ENCODE measurements at places on chromosomes 7 and 10.

- DNase-seq, result no peak
Measured at GRCh38 chr10:119801998-119802538, 70.6 kb downstream of the MCMBP start.

- no peak for DNase-seq
Measured at GRCh38 chr7:107111196-107111595, 57.6 kb upstream of the HBP1 start.

GRCh38 chr7:16455591-16455990 lies 9.9 kb downstream of the SOSTDC1 start:
- no peak for DNase-seq

DNA sequence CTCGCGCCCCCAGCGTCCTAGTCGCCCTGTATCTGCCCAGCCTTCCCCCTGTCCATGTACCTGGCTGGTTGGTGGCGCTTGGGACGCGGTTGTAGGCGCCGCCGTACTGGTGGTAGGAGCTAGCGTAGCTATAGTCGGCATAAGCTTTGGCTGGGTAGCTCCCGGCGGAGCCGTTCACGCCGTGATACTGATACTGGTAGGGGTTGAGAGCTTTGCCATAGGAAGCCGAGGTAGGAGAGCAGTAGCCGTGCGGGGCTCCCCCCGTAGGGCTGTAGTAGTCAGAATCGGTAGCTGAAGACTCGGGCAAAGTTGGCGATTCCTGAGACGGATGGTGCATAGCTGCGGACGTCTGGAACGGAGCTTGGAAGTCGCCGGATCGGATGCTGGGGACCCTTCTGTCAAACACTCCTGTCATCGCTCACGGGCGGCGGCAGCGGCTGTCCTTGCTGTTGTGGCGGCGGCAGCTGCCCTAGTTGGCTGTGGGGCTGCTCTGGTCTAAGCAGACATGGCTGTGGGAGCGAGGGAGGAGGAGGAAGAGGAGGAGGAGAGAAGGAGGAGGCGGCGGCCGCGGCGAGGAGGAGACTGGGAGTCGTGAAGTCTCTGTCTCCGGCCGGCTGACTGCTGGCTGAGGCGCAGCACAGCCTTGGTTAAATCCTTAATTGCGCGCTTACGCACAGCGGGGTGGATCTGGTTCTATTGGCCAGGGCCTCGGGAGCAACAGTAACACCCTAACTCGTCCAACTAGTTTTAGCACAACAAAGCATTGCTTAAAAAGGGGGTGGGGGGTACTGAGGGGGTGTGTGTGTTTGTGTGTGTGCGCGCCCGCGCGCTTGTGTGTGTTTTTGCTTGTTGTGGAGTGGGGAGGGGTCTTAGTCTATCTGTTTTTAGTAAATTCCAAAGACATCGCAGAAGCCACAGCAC lies at the start of gene DLX5:
DLX5 (minus strand) TSS at position 623 of the 921 bp plus-strand sequence; CDS start at position 415, 208 bp downstream.
- no peak for DNase-seq

DNA sequence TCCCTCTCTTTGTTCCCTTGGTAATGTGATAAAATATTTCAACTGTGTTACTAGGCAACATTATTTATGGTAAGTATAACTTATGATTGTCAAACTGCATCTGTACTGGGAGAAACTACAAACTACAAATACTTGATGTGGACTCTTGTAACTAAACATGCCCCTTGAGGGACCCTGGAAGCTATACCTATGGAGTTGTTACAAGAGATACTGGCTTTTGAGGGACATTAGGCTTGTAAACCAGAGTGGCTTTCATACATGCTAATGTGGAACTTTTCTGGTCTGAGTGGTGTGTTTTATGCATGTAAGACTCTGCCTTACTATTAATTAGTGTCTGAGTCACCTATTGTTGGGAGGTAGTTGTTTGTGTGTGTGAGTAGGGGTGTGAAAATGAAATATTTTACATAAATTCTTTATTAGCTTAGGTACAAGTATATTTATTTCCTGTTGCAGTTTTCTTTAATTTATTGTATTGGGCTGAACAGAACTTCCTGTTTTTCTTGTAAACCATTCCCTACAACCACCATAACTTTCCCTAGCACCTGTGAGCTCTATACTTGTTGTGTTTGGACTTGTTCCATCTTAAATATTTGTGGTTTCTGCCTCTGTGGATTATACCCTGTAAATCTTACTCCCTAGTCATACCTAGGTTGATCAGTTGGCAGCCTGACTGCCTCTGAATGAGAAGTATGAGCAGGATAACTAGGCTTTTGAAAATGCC lies 49.8 kb downstream of the STK31 start:
- no peak for DNase-seq

Measured in cortex of kidney (tissue), 1 donor.